Vagina (tissue), 2 donors: ENCODE measurements at places on chromosomes 1 and 21.

- DNase-seq, result no peak
Measured at GRCh38 chr1:193103759-193104501, 1.3 kb downstream of the GLRX2 start.

DNA sequence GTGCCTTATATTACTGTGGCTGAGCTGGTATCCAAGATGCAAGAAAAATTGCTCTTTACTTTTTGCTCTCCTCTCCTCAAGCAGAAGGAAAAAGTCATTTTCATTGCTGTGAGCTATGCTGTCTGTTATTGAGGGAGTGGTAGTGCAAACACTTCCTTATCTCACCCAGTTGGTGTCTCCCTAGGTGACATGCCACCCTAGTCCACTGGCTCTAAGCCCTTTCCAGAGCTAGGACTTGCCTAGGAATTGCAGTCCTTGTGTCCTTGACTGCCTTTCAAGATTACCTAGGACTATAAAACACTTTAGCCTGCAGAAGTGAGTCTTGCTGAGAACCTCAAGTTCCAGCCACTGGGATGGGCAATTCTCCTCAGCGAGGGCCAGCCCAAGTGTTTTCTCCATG, 458.3 kb downstream of the MRPL39 start:
- no peak for DNase-seq

GRCh38 chr1:30267046-30267445, 456.3 kb downstream of the MATN1 start:
- no peak for DNase-seq

GRCh38 chr1:220786057-220786336, 716 bp upstream of the MTARC1 start:
- no peak for DNase-seq

- no peak for DNase-seq
Measured at GRCh38 chr1:91712981-91713841, 172.7 kb downstream of the TGFBR3 start.

DNA sequence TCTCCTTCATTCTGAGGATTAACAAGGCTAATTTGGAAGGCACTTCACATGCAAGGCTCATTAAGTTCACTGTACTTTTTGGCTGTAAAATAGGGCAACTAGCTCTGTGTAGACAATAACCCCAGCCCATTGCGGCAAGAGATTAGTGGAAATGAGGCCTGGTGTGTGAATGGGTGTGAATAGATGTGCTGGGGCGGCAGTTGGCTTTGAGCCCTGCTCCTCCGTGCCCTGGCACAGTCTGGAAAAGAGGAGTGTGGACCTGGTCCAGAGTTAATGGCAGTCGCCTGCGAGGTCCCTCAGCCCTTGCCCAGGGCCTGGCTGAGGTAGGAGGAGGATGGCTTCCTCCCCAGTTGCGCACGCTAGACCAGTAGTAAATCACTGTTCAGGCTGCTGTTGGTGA, 4.8 kb downstream of the KISS1 start:
- no peak for DNase-seq

DNA sequence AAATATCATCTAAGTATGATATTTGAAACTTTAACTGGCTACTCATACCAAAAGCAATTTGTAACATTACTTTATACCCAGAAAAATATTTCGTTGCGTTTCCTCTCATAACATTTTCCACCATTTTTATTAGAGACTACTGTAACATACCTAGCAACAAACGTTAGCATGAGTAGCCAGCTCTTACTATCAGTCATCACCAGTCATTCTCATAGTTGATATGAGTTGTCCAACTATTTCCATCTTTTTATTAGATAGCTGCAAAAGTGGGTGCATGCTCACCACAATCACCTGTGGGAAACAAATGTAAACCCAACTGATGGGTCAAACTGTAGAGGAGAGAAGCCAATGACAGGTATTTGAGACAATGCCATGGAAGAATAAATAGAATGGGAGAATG, 114.6 kb downstream of the AKT3 start:
- no peak for DNase-seq

DNA sequence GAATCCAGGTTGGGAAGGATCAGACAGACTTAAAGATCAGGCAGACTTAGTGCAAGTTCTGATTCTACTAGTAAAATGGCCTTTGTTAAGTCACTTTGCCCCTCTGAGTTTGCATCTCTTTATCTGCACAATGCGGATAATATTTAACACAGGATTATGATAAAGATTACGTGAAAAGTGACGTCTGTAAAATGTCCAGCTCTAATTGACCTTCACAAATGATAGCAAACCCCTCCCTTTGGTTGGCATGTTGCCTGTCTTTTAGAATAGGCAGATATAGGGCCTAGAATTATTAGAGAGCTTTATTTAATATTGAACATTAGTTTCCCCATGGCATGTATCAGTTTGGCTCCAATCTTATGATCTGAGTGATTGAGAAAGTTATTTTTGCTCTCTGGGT, 55.4 kb downstream of the C1orf21 start:
- no peak for DNase-seq

DNA sequence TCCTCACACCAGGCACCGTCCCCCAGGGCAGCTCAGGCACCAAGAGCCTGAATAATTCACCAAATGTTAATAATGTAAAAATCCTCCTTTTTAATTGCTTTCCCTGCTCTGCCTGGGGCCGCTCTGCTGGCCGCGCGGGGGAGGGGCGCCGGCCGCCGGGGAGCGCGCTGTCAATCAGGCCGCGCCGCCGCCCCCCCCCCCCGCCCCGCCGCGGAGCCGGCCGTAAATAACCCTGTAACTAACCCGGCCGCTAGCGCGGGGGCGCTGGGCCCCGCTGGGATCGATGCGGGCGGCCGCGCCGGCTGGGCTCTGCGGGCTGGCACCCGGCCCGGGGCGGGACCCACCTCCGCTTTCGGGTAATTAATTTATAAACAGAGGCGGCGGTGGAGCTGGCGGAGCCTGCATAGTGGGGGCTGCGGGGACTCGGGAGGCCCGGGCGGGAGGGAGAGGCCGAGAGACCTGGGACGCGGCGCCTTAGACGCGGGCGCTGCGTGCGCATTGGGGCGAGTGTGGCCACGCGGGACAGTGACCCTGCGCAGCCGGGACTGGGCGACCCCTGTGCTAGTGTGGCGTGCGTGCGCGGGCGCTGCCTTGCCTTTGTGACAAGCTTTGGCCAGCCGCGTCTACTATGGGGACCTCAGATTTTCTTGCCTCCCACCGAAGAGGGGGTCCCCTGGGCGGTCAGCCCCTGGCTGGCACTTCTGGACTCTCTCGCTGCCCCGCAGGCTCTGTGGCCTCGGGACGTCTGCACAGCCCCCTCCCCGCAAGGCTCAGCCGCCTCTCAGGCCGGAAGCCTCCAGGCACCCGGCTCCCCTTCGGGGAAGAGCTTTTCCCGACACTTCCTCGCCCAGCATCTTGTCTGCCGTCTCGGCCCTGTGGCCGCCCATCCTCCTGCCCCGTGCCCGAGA, 16.6 kb downstream of the SAMD11 start:
- DNase-seq, result no peak

GRCh38 chr1:171965777-171966176, 124.5 kb downstream of the DNM3 start:
- no peak for DNase-seq

- no peak for DNase-seq
Measured at GRCh38 chr1:63752176-63752575, 21.6 kb upstream of the ROR1 start.

- DNase-seq, result no peak
Measured at GRCh38 chr1:41545996-41546832, 61.7 kb upstream of the EDN2 start.

DNA sequence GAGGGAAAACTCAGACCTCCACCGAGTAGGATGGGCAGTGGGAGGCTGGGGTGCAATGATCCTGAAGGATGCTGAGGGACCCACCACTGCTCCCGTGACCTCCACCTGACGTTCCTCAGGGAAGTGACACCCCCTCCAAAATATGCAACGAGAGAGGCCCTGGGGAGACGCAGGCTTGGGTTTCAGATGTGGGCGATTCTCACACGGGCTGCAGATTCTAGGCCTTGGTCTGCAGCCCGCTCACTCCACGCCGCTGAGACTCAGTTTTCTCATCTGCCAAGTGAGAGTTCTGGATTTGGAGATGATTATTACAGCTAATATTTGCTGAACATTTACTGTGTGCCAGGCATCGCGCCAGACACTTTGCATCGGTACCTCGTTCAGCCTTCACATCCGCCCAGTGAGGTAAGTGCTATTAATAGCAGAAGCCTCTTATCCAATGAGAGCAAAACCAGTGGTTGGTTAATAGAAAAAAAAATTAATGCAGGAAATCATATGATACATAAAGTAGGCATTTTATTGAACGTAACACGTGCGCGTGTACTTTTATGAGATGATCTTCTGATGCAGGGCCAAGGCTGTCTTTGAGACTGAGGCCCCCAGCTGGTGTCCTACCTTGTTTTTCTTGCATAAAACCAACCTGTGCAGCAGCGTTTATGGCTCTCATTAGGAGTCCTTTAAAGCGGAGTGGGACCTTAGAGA, 102.0 kb upstream of the RUNX3 start:
- DNase-seq, result no peak

GRCh38 chr1:77975386-77975785, 3.5 kb downstream of the FUBP1 start:
- DNase-seq, result no peak

DNA sequence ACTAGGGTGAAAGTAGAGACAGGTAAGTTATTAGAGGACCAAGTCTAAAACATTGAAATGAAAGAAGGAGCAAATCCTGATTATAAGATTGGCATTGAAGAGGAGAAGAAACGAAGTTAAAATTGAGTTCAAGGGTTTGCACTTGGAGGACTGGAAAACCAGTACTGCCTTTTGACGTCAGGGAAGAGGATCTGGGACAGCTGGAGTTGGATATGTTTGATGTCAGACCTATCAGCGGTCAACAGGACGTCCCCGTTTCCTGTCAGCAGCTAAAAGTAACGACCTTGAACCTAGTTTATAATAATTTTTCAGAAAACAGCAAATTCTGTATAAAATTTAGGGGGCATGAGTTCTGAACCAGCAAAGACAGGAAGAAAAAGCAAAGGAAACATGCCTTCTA, 1.2 kb upstream of the NID1 start:
- DNase-seq, result no peak

DNA sequence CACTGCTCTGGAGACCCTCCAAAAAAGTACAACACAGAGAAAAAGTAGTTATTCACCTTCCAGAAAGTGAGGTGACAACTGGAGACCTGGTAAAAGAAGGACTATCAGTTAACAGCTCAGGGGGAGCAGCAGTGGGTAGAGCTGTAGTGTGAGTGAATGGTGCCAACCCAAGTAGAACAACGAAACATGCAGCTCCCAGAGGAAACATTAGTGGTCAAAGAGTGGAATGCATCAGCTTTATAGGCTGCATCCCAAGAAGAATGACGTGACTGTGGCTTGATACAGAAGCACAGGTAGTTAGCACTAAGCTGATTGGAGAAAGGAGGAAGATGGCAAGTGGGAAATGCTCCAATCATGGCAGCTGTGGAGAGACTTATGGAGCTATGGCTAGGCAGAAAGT, 275.7 kb upstream of the CAMK1G start:
- DNase-seq, result no peak

GRCh38 chr1:55959136-55959548, 620.2 kb downstream of the PLPP3 start:
- DNase-seq, result no peak

GRCh38 chr1:14686701-14687100, 88.2 kb downstream of the KAZN start:
- DNase-seq, result no peak

GRCh38 chr1:41656068-41656467, 171.6 kb upstream of the EDN2 start:
- no peak for DNase-seq

DNA sequence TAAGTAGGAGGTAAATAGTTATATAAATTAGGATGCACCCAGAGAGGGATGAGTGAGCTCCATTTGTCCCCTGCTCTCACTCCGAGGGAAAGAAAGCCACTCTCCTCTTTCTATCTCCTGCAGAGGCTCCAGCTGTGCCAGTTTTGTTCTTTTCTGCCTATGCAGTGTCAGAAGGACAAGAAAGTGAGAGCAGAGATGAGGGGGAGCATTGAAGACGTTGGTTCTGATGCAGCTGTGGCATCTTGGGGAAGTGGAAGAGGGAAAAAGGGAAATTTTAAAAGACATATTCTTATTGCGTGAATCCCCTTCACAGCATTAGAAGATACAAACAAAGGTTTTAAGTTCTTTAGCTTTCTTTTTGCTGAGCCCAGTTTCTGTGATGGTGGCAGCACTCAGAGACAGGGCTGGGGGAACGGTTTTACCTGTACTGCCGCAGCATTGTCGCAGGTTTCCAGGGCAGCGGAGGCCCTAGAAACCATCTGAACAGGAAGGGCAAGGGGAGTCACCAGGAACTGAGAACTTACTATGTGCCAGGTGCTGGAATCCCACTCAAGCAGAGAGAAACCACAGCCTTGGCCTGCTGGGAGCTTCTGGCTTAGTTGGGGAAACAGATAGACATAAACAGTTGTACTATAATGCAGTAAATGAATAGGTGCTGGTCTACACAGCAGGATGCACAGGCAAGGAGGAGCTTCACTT, 44.9 kb upstream of the USP24 start:
- DNase-seq, result no peak

GRCh38 chr1:106534612-106535011, 521.9 kb upstream of the PRMT6 start:
- DNase-seq, result no peak

DNA sequence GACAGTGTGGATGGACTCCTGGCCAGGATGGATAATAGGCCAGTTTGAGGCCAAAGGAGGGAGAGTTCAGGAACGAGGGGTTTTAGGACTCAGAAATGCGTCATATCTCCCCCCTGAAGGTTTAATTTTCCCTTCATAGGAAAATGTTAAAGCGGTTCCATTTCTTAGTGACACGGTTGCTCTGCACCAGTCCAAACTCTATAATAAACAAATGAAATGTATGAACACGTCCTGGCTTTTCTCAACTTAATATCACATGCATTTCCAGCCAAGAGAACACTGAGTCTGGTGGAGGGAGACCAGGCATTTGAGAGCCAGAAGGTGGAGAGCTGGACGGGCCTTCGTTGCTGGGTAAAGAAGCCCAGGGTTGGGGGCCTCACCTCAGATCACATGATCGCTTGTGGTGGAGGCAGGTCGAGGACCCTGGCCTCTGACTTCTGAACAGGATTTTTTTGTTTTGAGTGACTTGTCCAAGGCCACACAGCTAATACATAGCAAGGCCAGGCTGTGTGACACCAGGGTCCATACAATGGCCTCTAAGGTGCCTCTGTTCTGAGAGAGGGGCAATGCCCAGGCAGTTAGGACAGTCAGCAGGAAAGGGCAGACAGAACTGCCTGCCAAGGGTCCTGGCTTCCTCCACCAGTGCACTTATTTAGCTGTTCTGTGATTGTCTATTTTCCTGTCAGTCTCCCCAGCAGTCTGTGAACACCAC, 11.4 kb downstream of the SLC1A7 start:
- no peak for DNase-seq

DNA sequence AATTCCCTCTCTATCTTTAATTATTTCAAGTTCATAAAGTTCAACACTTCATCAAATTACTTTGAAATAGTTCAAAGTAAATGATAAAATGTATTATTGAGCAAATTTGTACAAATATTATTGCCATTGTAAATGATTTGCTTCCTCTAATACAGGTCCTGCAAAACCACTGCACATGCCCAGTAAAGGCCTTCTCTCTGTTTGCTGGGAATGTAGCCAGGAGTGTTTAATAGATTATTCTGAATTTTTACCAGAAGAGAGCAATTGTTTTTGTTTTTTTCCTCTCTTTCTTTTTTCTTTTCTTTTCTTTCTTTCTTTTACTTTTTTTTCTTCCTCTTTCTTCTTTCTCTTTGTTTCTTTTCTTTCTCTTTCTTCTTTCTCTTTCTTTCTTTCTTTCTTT, 486.3 kb downstream of the PTBP2 start:
- no peak for DNase-seq
